AG09319 (cell line): ENCODE measurements at places on chromosomes 6 and 20.

DNA sequence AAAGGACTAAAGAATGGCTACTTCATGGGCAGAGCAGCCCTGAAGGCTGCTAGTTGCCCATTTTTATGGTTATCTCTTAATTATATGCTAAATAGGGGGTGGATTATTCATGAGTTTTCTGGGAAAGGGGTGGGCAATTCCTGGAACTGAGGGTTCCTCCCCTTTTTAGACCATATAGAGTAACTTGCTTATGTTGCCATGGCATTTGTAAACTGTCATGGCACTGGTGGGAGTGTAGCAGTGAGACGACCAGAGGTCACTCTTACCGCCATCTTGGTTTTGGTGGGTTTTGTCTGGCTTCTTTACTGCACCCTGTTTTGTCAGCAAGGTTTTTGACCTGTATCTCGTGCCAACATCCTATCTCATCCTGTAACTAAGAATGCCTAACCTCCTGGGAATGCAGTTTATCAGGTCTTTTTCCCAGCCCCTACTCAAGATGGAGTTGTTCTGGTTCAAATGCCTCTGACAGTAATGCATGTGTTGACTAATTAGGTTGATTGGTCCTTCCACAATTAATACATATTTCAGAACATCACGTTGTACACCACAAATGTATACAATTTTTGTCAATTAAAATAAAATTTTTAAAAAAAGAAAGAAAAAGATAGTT lies 139.5 kb downstream of the PDE7B start:
- no peak for DNase-seq

- DNase-seq, result peak; percentile 67
Observed at GRCh38 chr6:161038229-161039031, 46.9 kb downstream of the MAP3K4 start.

DNA sequence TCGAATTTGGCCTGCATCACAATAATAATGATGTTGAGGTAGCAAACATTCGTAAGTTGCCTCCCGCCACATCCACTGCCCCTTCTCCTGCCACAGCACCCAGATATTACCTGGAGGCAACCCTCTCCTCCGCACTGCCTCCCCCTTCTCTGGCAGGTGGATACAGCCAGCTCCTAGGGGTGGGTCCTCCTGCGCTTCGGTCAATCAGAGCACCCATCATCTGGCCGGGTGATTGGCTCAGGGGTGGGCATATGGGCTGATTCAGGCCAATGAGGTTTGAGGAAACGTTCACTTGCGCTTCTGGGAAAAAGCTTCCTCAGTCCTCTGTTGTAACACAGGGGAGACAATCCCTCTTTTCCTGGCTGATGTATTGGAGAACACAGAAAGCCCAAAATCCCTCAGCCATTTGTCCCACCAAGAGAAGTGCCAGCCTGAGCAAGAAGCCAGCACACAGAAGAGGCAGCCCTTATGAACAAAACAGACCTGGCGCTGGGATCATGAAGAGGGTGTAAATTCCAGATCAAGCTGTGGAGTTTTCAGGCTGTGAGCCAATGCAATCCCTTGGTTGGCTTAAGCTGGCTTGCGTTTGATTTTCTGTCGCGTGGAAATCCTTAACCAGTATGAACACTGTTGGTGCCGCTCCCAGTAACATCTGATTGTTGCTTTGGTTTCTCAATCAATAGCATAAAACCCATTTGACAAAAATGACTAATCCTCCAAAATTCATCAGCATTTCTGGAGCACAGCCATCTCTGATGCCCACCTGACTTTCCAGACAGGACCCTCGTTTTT lies 82.2 kb downstream of the PRDM1 start:
- no peak for DNase-seq

DNA sequence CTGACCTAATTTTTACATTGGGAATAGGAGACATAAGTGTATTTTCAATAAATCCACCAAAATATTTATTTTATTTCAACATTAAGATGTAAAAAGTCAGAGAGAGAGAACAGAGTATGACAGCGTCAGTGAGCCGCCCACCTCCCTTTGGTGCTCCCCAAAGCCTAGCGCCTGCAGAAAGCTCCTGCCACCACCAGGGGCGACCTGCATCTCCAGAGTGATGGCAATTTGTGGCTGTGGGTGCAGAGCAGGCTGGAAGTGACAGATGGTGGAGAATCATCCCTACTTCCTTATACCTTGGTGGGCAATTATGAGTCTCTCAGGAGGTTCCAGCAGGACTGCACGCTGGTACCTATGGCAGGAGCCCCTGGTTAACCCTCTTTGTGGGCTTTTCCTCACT lies 87.3 kb downstream of the PTPRT start:
- no peak for DNase-seq

DNA sequence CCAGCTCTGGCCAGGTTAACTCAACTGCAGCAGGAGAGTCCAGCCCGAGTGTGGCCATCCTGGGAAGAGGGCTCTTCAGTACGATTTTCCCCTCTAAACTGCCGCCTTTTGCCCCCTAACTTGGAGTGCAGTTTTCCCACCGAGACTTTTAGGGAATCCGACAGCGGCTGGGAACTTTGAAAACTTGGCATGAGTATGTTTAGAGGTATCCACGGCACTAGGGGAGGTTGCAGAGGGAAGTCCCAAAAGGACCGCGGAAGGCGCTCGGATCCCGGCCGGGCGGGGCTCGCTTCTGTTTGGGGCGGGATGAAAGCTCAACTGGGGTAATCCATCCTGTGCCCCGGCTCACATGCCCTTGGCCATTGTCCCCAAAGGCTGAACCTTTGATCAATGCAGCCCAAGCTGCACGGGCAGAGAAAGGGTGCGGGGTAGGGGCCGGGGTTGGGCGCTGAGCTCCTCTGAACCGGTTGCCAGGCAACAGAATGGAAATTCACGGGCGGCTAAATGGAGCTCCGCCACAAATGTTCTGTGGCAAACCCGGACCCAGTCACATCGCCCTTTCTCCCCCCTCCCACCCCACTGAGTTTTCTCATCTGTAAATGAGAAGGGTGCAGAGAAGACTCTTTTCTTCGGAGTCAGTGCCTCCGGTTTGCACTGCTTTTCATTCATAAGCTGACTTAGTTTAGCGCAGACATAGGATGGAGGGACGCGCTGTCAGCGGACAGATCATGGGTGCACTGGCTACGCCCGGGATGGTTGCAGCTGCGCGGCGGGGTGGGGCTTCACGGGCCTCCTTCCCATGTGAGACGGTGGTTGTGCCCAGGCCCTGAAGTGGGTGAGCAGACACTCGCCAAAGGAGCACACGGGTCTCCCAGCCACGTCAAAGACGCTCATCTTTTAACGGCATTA lies 2.3 kb downstream of the BMP6 start:
- DNase-seq, result no peak

DNA sequence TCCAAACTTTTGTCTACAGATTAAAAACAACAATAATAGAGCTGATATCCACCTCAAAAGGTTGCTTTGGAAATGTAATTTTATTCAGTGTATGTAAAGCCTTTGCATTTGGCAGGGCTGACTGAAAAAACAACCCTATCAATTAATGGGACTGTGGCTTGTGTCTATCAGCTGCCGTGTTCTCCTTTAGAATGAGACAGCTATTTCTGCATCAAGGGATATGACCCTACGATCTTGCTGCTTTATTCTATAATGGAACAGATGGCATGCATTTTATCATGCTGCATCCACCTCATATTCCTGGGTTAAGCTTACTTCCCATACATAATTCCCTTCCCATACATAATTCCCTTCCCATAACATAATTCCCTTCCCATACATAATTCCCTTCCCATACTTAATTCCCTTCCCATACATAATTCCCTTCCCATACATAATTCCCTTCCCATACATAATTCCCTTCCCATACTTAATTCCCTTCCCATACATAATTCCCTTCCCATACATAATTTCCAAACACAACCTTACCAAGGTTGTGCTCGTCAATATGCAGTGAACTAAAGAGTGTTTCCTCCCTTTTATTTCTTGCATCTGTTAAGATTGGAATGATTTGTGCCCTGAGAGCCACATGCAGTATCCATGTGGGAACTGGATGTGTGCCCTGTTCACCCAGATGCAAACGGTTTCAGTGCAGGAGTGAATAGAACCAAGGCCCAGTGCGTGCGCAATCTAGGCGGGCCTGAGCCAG lies 26.8 kb downstream of the SERPINB6 start:
- no peak for DNase-seq

DNA sequence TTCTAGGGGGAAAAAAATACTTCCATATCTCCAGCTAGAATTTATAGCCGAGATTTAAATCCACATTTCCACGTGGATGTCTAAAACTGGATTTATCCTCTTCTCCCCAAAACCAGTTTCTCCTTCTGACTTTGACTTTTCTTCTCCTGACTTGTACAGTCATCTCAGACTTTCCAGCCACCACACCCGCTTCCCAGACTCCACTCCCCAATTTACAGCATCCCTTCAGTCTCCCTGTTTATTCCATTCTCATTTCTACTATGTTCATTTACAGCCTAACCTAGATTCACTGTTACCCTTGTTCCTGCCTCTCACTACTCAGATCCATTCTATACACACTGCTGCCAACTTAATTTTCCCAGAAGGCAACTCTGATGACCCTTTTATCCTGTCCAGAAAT lies 224.8 kb downstream of the KHDC1L start:
- no peak for DNase-seq
